ENCODE measurements at places on chromosomes 7 and 10. TPM values are rescaled to one million over a fixed set of nuclear protein-coding genes. Genes with fewer than 3 reads are reported as not detected.

Gene RASSF4
- total RNA-seq, result 16.4 TPM

Gene GNAT3
- not detected for total RNA-seq

DNA sequence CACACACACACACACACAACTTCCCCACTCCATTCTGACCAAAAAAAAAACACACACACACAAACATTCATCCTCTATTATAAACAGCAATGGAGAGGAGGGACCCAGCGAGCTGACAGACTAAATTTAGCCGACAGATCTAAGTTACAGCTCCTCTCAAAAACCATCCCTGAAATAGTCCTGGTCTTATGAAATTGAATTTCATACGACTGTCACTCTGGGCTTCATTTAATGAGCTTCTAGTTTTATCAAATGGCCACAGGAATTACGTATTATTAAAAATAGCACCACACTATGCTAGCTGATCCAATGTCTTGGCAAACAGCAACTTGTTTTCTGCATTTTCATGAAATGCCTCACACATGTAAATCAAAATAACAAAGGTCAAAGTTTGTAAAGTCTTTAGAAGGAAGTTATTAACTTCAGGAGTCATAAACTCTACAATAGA lies 131.3 kb upstream of the ASAH2 start:
- DNase-seq, result no peak

- DNase-seq, result no peak
These were observed 111.1 kb upstream of the PALS2 start for GRCh38 chr7:24462117-24462516.

Measured in neural crest cell (in vitro differentiated cells).